ENCODE measurements at places on chromosomes 5 and 9.

- no peak for DNase-seq
These were observed 43.8 kb downstream of the ANKRD33B start for GRCh38 chr5:10607666-10608073.

DNA sequence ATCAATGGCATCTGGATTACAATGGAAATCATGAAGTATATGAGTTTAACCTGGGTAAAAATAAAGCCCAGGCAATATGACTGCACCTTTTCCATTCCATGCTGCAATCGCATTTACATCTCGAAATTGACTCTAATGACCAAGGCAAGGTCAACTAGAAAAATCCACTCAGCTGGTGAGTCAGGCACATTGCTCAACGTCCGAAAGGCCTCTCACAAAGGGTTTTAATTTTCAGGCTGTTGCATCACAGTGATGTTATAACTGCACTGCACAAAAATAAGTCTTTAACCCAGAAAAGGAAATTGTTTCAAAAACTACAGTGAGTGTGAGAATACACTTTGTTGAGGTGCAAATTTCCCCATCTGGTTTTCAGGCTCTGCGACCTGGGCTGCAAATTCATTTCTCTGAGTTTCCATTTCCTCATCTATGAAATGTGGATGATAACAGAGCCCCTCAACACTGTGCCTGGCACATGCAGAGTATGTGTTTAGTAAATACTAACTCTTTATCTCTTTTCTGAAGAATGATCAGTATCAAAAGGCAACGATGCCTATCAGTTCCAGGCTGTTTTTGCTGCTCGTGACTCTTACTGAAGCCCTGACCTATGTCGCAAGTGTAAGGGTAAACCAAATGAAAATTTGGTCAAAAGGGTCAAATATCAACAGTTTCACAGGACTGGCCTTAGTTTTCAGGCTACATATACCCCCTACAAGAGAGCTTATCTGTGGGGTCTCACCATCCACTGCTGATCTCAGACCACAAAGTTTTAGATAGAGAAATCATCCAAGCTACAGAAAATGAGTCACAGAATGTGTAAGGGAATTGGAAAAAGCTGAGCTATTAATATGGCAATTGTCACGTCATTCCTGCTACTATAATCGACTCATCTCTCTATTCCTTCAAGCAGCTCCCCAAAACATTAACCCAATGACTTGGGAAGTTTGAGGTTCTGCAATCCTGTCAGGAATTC lies 4.1 kb downstream of the NFIL3 start:
- no peak for DNase-seq

- DNase-seq, result no peak
These were observed 66.6 kb downstream of the SH3TC2 start for GRCh38 chr5:148996270-148996669.

- no peak for DNase-seq
These were observed 14.5 kb downstream of the PHF19 start for GRCh38 chr9:120862452-120862851.

GRCh38 chr9:77133011-77133410 lies 44.3 kb upstream of the VPS13A start:
- no peak for DNase-seq

DNA sequence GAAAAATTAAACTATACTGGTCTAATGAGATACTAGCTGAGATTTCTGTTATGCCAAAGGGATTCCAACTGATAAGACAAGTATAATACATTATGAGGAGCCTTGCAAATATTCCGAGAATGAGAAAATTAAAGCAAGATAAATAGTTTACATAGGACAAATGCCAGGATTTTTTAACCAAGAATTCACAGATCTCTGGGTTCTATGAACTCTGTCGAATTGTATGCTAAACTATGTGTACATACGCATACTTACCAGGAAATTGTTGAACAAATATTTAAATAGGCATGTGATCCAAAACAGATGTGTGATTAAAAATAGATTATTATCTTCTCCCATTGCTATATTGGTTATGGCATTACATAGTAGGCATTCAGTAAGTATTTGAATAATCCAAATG lies 616.6 kb downstream of the GABRG2 start:
- DNase-seq, result no peak

GRCh38 chr5:172638209-172638768 lies 2.8 kb upstream of the NEURL1B start:
- peak; percentile 20 for DNase-seq

- no peak for DNase-seq
These were observed 100.7 kb downstream of the PHF2 start for GRCh38 chr9:93677048-93677571.

DNA sequence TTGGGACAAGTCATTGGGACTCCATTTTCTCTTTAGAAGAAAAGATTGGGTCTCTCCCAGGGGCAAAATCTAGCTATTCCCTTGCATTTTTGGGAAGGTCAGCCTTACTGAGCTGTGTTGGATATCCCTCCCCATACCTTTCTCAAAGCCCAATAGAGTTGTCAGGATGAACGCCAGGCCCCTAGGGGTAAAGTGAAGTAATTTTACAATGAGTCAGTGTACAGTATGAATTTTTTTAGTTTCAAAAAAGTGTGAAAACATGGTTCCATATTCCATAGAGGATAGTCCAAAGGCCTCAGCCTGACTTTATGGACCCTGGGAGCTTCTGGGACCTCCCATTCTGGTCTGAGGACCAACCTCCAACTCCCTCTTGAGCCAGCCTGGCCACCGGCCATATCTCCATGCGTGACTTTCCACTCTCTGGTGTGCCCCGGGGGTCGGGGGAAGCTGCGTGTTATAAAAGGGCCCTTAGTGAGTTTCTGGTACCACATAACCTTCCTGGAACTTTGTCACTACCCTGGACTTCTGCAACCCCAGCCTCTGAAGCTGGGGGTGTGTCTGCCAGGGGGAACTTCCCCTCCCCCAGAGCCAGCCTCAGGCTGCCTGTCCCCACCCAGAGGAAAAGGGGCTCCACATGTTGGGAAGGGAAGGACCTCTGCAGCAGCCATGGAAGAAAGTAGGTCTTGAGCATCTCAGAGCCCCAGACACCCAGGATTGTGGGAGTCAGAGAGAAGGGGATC lies 52.4 kb upstream of the SYNPO start:
- no peak for DNase-seq

DNA sequence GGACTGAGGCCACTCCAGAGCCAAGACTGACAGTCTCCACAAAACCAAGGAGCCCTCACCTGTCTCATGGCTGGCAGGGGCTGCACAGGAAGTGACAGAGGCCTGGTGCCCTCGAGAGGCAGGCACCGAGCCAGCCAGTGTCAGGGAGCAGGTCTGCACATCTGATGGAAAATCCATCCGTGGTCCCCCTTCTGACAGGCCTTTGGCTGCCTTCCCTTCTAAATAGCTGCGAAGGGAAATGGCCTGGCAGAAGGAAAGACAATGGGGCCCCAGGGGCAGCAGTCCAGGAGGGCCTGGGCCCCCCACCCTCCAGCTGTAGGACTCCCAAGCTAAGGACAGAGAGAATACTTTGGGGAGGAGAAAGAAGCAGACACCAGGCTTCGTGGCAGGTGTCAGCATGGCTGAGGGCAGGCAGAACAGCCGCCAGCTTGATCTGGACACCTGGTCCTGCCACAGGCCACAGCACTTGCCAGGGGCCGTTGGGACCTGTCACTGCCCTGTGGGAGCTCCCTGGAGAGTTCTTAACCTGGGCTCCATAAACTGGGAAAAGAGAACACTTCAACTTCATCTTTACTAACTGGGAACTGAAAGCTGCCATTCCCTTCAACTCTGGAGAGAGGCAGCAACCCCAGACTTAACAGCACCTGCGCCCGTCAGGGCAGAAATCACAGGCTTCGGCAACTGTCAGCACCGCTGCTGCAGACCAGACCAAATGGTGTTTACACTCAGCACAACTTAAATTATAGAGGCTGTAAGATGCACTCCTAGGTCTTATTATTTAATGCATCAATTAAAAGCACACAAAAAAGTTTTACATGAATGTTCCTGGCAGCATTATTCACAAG lies 22.0 kb downstream of the ADAMTS2 start:
- no peak for DNase-seq

DNA sequence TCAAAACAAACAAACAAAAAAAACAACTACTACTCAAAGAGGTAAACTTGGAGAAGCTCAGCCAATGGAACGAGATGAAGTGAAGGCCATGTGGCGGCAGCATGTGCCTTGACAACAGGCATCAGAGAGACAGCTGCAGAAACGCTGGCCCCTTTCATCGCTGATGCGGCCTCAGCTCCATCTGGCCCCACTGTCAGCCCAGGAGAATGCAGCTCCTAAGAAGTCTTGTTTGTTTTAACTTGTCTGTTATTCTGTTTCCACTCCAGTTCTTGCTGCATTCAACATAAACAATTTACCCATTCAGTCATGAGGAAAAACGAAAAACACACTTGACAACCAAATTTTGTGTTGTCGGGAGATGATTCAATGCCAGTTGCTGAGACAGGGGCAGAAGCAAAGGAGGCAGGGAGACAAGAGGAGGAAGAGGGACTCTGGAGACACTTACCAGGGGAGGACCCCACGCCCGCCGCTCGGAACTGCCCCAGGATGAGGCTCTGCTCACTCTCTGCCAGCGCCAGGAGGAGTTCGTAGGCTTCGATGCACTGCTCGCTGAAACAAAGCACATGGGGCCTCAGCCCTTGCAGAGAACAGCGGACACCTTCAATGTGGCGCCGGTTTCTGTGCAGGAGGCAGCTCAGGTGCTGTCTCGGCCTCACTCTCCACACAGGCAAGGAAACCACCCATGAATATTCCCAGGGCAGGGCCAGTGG lies 91.2 kb downstream of the DCP2 start:
- no peak for DNase-seq

- no peak for DNase-seq
These were observed 1.2 kb upstream of the AGPAT2 start for GRCh38 chr9:136688274-136689107.

DNA sequence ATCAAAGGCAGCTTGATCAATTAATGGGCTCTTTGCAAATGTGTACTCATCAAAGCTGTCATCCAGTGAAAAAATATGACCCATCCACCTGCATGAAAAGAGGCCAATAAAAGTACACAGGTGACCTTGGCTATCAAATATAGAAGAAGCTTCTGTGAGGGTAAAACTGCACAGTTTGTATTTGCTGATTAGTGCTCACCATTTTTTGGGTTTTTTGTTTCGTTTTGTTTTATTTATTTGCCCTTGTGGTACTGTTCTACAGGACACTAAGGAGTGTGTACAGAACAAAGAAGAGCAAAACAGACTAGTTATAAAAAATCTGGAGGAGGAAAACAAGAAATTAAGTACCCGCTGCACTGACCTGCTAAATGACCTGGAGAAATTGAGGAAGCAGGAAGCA lies 101.3 kb downstream of the CNTLN start:
- DNase-seq, result no peak

GRCh38 chr5:5347442-5347841 lies 75.0 kb upstream of the ICE1 start:
- DNase-seq, result no peak

GRCh38 chr5:56447232-56447631 lies 214.1 kb upstream of the ANKRD55 start:
- DNase-seq, result no peak

GRCh38 chr9:17217272-17217671 lies 82.4 kb downstream of the CNTLN start:
- DNase-seq, result no peak

DNA sequence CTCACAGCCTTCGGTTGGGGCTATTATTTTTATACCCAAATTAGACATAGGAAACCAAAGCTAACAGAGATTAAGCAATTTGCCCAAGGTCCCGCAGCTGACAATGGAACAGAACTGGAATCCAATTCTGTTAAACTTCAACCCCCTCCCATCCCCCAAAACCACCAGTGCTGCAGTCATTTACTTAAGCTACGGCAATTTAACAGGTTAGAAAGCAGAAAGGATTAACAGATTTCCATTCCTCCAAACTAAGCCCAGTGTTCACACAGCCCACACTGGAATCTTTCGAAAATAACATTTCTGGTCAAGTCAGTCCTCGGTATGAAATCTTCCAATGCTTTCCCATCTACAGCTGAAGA lies 1023.1 kb upstream of the DMAC1 start:
- DNase-seq, result no peak

DNA sequence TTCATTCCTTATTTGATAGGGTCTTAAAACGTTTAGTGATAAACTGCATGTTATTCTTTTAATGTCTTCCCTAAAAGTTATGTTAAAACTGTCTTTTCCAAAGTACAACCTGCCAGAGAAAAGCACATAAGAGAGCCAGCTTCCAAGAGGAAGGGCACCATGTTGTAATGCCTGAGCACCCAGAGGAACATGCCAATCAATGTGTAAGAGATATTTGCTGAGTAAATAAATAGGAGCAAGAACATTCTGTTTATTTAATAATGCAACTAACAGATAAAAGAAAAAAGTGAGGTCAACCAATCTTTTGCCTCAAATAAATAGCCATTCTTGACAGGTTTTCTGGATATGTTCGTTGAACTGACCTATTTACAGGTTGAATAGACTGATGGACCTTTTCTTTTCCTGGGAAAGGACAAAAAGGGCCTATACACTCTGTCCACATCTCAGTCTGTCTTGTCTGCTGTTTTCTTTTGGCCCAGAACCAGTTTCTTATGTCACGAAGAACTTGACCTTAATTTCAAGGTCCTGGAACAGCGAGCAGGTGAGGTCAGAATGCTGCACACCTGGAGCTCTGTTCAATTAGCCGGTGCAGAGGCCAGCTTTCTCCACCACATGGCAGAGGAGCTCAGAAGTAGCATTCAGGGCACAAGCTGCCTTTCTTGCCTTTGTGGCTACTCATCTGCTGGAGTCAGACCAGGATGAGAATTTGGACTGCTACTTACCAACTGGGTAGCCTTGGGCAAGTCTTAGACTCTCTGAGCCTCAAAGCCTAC lies 77.7 kb downstream of the PLCXD3 start:
- no peak for DNase-seq

- peak; percentile 27 for DNase-seq
These were observed 81.6 kb downstream of the NTNG2 start for GRCh38 chr9:132243156-132244074.

- no peak for DNase-seq
These were observed 18.2 kb upstream of the MLANA start for GRCh38 chr9:5872511-5872910.

DNA sequence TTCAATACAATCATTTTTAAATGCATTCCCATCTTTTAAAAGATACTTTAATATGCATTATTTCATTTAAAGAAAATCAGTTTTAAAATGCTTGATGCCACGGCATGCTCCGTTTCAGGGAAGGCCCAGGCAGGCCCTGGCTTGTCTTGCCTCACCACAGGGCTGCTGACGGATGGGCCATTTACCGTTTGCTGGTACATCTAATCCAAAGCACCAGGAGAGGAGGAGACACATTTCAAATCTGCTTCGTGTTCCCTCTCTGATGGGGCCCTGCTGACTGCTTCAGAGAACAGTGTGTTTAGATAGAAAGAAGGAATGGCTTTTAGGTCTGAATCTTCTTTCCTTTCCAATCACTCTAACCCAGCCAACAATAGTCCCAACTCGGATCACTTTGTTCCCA lies 185.2 kb downstream of the DCP2 start:
- no peak for DNase-seq

- DNase-seq, result no peak
These were observed 4.5 kb upstream of the PLPP6 start for GRCh38 chr9:4657426-4658159.

- DNase-seq, result no peak
These were observed 92.3 kb downstream of the FANCC start for GRCh38 chr9:95225076-95225725.

Data from NCI-H510A treated with DMSO at 0.1 percent for 48 hours (cell line).